ENCODE measurements at places on chromosomes 4 and X.

- DNase-seq: no peak
Observed at GRCh38 chrX:46645614-46646013, 72.0 kb downstream of the CHST7 start.

GRCh38 chr4:14329228-14329627 is 673.1 kb upstream of the CPEB2 start:
- DNase-seq: no peak

GRCh38 chrX:134502686-134503085 is 42.7 kb downstream of the HPRT1 start:
- no peak for DNase-seq

- no peak for DNase-seq
Observed at GRCh38 chr4:118760092-118760491, 74.9 kb downstream of the METTL14 start.

- no peak for DNase-seq
Observed at GRCh38 chrX:131609480-131609879, 65.6 kb downstream of the OR13H1 start.

GRCh38 chrX:53116101-53116500 is 22.2 kb downstream of the KANTR start:
- DNase-seq: no peak

- no peak for DNase-seq
Observed at GRCh38 chr4:1540601-1541375, 134.5 kb upstream of the NKX1-1 start.

- DNase-seq: no peak
Observed at GRCh38 chr4:157265281-157265680, 44.8 kb downstream of the GRIA2 start.

GRCh38 chr4:4884611-4885010 is 25.1 kb downstream of the MSX1 start:
- no peak for DNase-seq

DNA sequence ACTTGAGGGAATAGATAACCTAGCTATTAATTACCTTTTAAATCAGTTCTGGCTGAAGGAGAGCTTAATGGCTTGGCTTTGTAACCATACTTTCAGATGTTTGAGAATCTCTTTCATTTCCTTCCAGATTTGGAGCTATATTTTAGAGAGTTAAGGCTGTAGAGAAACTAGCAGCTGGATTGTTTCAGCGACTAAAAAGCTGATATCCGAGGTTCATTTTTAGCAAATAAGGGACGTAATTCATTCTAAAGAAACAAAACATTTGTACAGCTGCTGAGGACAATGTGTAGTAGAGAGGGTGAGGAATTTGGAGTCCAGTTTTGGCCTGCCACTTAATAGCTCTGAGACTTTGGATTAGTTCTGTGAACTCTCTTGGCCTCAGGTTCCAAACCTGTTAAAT is 12.2 kb downstream of the OSTC start:
- DNase-seq: no peak

- DNase-seq: no peak
Observed at GRCh38 chr4:763191-763810, 57.7 kb downstream of the PCGF3 start.

GRCh38 chr4:48339642-48340041 is 1.7 kb upstream of the SLAIN2 start:
- no peak for DNase-seq

DNA sequence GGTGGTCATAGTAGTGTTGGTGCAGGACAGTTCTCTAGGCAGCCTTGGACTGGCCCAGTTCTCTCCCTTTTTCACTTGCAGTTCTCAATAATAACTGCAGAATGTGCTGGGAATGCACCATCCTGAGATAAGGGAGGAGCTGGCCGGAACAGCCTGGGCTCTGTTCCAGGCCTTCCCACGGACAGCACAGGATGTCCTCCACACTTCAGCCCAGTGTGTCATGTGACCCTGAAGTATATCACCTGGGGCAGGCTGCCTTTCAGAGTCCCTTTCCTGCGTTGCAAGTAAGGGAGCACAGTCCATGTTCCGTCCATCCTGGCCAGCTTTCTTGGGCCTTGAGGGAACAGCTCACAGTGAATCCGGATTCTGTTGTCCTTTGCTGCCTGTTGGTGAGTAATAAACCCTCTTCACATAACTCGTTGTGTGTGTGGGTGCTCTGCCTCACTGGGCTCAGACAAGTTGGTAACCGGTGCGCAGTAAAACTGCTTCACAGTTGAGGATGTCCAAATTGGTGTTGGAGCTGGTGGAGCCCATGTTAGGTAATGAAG is 32.3 kb upstream of the BBS12 start:
- DNase-seq: no peak

GRCh38 chr4:139834981-139835391 is 169.4 kb downstream of the MGST2 start:
- DNase-seq: no peak

DNA sequence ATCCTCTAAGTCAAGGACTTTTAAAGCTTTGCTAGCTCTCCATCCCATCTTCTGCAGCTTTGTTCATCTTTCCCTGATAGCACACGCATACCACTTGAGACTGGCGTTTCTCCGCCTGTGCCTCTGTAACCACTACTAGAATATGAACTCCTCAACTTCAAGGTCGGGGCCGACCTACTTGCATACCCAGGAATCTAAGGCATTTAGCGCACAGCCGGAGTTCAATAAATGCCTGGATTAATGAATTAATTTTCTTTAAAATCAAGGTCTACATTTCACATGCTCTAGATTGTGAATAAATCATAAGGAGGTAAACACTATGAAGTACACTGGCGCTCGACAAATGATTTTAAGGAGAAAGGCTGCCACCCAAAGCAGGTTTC is 89.3 kb downstream of the HNRNPD start:
- DNase-seq: no peak

- no peak for DNase-seq
Observed at GRCh38 chr4:128700659-128701350, 108.7 kb upstream of the JADE1 start.

GRCh38 chr4:82739287-82740190 is 59.1 kb downstream of the SCD5 start:
- DNase-seq: peak; percentile 72

- DNase-seq: no peak
Observed at GRCh38 chrX:43949669-43950068, 23.5 kb downstream of the NDP start.

GRCh38 chr4:185902654-185903053 is 90.7 kb upstream of the SORBS2 start:
- no peak for DNase-seq

DNA sequence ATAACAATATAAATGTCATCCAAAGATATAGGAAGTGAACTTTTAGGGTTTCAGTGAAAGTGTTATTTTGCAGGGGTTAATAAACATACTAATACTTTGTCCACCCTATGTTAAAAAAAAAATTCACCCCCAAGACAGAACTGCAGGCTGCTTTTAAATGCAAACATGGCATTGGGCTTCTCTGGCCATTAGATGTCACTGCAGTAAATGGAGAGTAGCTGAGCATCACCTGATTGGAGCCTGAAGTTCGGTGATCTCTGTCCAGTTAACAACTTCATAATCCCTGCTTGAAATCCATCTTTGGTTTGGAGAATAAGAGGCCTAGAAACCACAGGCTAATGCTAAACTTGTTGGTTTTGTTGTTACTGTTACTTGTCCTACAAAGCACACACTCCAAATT is 18.7 kb downstream of the SLC25A43 start:
- no peak for DNase-seq

DNA sequence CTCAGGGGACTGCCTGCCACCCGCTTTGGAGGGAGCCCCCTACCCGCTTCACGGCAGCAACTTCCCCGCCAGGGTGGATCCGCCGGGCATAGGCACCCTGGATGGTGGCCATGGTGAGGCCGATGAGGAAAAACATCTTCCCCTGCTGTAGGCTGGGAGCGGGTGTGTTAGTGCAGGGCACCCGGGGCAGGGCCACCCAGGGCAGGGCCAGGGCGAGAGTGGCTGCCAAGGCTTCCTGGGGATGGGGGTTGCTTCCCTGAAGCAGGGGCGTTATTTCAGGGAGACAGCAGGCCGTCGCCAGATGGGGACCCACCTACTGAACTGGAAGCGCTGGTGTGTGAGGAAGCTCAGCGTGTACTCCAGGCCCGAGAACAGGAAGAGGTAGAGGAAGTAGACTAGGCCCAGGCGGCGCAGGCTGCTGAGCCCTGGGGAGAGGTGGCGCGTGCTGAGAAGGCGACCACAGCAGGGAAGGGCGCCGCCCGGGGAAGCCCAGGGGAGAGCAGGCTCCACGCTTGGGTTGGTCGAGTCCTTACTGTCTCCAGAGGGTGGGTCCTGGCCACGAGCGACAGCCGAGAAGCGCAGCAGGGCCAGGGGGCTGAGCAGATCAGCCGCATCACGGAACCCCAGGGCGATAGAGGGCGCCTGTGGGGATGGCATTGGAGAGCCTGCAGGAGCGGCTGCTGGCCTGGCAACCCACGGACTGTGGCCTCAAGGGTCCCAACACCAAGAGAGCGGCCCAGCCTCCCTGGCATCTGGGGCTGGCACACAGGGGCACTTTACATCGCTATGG is 31.5 kb downstream of the NOP14 start:
- DNase-seq: no peak

DNA sequence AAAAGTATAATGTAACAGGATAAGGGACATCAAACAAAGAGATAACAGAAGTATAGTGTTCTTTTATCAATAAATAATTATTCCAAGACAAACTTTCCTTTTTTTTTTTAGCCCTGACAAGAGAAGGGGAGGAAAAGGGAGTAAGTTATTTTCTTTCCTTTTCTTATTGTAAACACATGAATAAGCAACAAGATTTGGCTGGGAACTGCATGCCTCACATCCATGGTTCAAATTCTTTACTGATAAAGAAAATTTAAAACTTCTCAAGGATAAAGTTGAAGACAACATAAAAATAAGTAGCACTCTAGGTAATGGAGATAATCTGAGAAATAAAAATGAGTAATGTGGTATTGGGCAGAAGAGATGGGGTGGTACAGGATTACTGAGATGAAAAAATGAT is 71.6 kb downstream of the NEK1 start:
- no peak for DNase-seq

DNA sequence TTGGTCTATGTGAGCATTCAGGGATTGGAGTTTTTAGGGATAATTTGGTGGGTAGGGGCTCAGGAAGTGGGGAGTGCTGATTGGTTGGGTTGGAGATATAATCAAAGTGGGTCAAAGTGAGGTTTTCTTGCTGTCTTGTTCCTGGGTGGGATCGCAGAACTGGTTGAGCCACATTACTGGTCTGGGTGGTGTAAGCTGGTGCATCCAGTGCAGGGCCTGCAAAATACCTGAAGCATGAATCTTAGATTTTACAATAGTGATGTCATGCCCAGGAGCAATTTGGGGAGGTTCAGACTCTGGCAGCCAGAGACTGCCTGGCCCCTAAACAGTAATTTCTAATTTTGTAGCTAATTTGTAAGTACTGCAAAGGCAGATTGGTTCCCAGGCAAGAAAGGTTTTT is 665.6 kb upstream of the PRKX start:
- DNase-seq: no peak

GRCh38 chr4:143313996-143314395 is 22.7 kb upstream of the GAB1 start:
- no peak for DNase-seq

- no peak for DNase-seq
Observed at GRCh38 chr4:43243433-43244116, 351.1 kb downstream of the GRXCR1 start.

GRCh38 chr4:123867910-123868587 is 471.5 kb downstream of the SPRY1 start:
- DNase-seq: no peak

DNA sequence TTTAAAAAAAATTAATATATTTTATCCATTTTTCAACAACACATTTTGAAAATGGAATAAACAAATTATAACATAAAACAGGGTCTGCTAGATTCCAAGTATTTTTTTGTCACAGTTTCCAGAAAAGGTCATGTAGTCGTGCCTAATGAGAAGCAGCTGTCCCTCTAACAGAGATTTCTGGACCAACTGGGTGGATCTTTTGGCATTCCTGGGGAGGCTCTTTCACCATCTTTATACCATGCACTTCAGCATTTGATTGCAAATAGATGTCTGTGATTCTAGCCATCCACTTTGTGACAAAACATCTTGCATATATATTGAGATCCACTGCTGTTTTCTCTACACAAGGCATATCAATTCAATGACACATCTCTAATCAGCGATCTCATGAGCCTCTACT is 210.7 kb upstream of the LDB2 start:
- no peak for DNase-seq

- no peak for DNase-seq
Observed at GRCh38 chr4:16665942-16666551, 232.4 kb downstream of the LDB2 start.

DNA sequence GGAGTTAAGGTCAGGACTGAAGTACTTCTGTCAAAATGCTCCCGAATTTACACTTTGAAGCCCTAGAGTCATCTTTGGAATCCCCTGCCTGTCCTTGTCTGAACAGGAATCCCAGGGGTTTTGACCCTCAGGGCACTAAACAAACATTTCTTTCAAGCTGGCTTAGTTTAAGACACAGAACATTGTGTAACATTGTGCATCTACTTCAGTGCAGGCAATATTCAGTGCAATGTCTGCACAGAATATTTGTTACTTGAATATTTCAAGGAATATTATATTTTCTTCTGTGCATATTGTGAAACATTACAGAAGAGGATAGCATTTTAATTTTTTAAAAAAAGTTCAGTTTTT is 763.4 kb downstream of the PCDH18 start:
- no peak for DNase-seq

GRCh38 chr4:86497980-86498862 is 95.9 kb upstream of the PTPN13 start:
- peak; percentile 52 for DNase-seq

- DNase-seq: no peak
Observed at GRCh38 chr4:180539284-180539683, 1703.9 kb upstream of the TENM3 start.

DNA sequence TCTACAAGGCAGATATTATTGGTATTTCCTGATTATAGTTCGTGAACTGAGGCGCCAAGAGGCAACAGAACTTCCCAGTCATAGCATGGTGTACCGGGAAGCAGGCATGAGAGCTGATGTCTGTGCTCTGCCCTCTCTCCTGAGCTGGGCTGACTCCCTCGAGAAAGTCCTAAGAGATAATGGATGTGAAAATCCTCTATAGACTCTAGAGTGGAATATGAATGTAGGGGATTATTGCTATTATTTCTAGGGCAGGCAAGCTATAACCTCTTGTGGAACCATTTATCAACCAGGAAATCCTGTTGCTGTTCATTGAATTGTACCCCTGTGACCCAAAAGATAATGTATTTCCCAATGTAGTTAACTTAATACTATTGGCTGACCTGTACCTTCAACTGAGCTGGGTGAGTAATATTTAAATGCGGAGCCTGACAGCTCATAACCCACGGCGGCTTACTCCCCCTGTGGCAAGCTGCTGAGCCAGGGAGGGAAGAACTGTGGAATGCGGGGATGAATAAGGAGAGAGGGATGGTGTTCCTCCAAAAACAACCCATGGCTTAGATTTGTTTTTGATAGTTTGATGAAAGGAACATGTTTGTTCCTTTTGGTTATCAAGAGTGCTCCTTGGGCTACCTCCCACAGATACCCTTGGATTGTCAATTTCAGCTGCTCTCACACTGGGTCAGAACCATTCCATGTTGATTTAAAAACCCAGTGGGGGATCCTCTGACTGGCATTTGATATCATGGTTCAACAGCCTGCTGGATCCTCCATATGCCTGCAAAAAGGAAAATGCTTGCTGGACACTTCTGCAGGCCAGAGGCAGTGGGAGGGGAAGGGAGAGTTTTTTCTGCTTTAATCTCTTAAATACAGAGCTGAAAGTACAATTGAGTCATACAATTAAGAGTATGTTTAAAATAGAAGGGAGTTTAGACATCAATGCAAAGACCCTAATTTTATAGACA is 339.0 kb upstream of the BOD1L1 start:
- DNase-seq: no peak

GRCh38 chrX:32176510-32176909 is 1034.8 kb downstream of the DMD start:
- no peak for DNase-seq

- no peak for DNase-seq
Observed at GRCh38 chrX:64976673-64977040, 407 bp upstream of the ZC4H2 start.

All from hematopoietic multipotent progenitor cell treated with erythropoietin and hydrocortisone succinate and interleukin-3 and kit ligand, for 15 days (in vitro differentiated cells).